ENCODE measurements at places on chromosomes 4 and X.

GRCh38 chrX:78945186-78945912 lies at the start of gene P2RY10:
Gene P2RY10, plus strand, starts transcription at chrX:78945391. Its CDS starts 15,130 bp downstream, at chrX:78960521.
- no peak for DNase-seq

DNA sequence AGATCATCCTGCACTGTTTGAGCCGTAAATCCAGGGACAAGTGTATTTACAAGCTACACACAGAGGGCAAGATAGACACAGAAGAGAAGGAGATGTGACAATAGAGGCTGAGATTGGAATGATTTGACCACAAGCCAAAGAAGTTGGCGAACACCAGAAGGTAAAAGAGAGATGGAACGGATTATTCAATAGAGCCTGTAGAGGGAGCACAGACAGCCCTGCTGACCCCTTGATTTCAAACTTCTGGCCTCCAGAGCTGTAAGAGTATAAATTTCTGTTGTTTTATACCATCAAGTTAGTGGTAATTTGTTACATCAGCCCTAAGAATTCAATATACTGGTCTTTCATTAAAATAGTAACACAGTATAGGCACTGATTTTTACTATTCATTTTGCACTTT lies 447.8 kb downstream of the FAT4 start:
- no peak for DNase-seq

DNA sequence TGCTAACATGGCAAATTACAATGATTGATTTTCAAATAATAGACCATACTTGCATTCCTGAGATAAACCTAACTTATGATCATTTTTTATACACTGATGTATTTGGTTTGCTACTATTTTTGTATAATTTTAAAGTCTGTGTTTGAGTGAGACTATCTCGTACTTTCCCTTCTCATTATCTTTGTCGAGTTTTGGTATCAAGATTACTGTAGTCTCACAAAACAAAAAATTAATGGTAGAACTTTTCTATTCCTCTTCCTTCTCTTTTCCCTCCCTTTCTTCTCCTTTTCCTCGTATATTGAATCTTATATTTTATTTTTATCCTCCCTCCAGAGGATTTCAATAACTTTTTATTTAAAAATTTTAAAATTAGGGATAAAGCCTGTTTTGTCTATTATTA lies 41.5 kb downstream of the RGS12 start:
- DNase-seq = no peak

GRCh38 chr4:80305466-80305865 lies 30.1 kb upstream of the CFAP299 start:
- no peak for DNase-seq

- DNase-seq = no peak
Observed at GRCh38 chrX:48493890-48494364, 14.9 kb upstream of the PORCN start.

GRCh38 chr4:188552741-188553275 lies 413.6 kb downstream of the TRIML1 start:
- DNase-seq = no peak

- no peak for DNase-seq
Observed at GRCh38 chr4:150983851-150984250, 31.2 kb downstream of the LRBA start.

DNA sequence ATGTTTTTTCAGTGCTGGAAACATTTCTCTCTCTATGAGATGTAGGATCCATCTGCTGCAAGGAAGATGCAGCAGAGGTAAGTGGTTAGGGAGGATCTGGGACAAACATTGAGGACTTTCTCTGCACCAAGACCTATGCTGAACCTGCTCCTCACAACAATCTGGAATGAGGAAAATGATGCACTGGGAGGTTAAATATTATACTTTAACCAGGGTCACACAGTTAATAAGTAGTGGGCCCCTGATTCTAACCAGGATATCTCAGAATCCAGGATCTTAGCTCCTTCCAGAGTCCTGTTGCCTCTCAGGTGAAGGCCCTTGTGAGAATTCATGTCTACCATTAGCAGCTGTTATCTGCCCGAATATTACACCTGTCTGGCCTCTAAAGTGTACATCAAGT lies 7.0 kb downstream of the CXCL9 start:
- DNase-seq = no peak

GRCh38 chr4:72218953-72219352 lies 187.2 kb downstream of the NPFFR2 start:
- no peak for DNase-seq

DNA sequence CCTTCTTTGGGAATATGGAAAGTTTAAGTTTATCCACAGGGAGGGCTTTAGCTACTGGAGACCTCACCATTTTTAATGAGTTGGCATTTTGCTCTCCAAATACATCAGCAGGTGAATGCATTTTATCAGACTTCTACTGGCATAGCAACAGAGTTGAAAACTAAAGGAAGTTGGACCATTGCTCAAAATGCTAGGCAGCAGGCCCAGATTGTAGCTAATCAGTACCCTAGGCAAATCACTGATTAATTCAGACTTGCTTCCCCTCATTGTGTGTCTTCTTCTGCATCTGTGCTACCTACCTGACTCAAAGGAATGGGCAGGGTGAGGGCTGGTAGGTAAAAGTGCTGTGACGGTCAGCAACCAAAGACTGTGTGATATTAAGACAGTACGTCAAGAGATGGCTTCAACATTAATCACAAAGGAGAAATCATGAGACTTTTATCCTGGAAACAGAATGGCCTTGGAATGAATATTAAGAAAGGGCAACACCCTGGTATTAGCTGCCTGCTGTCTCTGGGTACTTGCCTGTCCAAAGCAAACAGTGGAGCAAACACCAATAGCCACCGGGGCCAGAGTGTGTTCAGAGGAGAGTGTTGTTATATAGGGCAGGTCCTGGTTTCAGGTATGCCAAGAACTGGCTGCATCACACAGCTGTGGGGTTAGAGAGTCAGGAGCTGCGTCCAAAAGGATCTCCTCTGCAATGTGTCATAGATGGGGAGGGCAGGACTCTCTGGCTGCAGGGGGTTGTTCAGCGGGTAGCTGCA lies 17.1 kb upstream of the SMIM20 start:
- DNase-seq = no peak

DNA sequence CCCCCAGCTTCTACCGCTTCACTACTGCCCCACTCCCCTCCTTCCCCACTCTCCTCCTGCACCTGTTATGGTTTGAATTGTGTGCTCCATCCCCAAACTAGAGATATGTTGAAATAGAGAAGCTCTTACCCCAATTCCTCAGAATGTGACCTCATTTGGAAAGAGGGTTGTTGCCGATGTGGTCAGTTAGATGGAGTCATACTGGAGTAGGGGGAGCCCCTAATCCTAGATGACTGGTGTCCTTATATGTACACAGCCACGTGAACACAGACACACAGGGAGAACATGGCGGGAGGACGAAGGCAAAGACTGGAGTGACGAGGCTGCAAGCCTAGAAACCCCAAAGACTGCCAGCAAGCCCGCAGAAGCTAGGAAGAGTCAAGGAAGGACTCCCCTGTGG lies 84.3 kb downstream of the FHDC1 start:
- no peak for DNase-seq

- DNase-seq = no peak
Observed at GRCh38 chr4:165351359-165352130, 24.1 kb downstream of the MSMO1 start.

GRCh38 chr4:42150653-42151567 lies 1.5 kb downstream of the BEND4 start:
- DNase-seq = no peak

DNA sequence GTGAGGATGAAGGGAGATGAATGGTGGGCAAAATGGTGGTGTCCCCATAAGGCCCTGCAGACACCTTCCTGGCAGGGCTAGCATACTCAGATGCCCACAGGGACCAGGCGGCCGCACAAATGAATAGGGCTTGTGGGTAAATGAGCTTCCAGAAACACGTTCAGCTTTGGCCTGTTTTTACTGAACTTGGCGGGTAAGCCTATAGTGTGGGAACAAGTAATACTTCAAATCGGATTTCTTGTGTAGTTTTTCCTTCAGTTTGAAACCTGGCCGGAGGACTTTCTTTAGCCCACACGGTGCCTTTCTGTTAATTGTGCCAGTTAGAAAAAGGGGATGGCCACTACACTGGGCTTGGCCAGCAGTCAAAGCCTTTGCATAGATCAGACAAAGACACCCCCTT lies 22.8 kb downstream of the SMS start:
- DNase-seq = no peak

- DNase-seq = no peak
Observed at GRCh38 chr4:32564626-32565025, 1844.5 kb downstream of the PCDH7 start.

- DNase-seq = no peak
Observed at GRCh38 chr4:90159193-90159592, 32.0 kb downstream of the CCSER1 start.

DNA sequence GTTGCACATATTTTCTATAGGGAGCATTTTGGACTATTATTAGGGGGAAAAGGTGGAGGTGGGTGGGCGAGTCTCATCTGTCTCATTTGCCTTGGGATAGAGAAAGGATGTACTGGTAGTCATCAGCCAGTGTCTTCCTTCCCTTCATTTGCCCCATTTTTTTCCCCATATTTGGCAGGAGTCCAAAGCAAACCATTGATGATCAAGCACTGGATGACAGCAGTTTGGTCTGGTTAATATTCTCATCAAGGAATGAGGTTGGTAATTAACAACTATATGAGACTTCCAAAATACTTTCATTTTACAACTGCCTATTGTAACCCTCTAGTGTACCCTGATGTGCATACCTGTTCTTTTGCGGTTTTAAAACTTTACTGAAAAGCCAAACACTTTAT lies 22.6 kb upstream of the IGFBP7 start:
- no peak for DNase-seq

GRCh38 chr4:25358515-25359275 lies 18.4 kb upstream of the ANAPC4 start:
- DNase-seq = no peak

DNA sequence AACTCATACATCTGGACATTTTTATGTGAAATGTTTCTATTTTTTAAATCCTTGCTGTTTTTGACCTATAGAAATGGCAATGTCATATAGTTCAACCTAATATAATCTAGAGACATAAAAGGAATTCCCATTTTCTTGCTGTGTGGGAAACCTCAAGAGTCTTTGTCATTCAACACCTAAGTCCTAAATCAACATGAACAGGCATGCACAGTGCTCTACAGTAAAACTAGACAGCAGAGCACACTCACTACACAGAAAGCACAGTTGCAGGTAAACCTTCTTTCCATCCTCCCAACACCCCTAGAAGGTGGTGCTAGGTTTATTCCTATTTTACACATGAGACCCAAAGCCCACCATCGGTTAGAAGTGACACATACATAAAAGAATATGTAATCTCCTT lies 79.1 kb upstream of the C1QTNF7 start:
- no peak for DNase-seq

DNA sequence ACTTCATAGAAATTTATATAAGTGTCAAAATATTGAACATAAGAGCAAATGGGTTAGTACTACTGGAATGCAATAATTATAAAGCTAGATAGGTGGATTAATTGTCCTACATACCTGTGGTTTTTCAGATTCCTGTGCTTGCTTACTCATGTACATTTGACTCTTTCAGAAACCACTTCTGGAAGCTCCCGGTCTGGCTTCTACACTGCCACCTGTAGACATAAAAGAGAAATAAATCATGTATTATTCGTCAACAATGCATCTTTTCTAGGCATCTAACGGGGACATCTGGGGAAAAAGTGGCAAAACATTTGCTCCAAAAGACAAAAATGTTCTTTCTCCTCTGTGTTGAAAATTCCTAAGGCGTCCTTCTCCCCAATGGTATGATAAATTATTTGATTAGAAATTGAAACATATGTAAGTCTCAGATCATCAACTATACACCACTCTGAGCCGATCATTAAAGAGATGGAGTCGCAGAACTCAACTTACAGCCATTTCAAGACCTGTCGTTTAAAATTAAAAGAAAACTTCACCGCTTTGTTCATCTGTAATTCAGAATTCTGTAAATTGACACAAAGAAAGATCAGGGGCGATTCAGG lies 648.7 kb upstream of the DIPK2B start:
- DNase-seq = no peak

DNA sequence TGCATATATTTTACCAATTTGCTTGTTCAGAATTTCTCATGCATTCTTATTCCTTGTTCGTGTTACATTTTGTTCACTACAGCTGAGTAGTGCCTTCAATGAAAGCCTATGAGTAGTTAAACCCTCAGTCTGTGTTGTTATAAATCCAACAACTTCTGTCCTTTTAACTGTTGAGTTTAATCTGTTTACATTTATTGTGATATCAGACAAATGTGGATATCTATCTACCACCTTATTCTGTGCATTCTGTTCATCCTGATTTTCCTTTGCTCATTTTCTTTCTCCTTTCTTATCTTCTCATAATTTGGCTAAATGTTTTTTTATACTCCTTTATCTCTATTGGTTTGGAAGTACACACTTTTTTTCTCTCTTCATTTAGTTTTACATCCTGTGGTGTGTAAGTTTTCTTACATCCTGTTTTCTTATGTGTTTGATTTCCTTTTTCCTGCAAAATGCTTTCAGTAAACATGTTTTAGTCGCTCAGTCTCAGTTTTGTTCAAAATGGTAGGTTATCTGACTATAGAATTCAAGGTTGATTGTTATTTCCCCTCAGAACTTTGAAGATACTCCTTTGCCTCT lies 54.2 kb downstream of the CASP6 start:
- DNase-seq = no peak

Data from stimulated activated CD4-positive, alpha-beta T cell treated with anti-CD3 and anti-CD28 coated beads, TNF-alpha, amount 100 ng/mL, for 1 hour (primary cell).